NCI-H1417 treated with DMSO at 0.1 percent for 48 hours (cell line): ENCODE measurements at places on chromosomes 12 and 14.

DNA sequence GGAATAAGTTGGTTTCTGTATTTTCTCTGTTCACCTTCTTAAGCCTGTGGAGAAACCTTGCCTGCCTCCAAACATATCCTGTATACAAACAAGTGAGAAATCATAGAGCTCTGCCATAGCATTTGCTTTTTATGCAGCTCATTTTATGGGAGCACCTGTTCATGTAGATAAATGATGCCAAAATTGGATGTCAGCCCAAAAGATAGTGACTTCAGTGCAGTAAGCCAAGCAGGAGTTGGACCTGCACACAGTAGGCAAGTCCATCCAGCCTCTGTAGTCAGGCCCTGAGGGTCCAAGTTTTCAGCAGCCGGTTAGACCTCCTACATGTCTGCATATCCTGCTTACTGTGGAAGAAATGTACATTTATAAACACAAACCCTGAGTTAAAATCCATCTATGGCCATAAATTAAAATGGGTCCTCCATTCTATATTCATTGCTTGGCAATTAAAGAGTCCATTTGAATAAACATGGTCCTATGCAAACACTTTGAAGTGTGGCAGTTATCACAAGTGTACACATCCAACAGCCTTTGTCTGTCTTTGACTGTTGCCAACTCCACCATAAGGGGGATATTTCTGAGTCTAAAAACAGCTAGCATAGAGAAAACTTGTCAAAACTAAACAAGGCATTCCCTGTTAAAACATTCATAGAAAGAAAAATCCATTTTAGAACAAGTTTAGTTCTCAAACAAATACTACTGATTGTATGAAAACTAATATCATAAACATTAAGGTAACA lies 847.8 kb downstream of the RPS29 start:
- DNase-seq, result no peak

- no peak for DNase-seq
These were observed 58.3 kb downstream of the ATP2A2 start for GRCh38 chr12:110339184-110339952.

DNA sequence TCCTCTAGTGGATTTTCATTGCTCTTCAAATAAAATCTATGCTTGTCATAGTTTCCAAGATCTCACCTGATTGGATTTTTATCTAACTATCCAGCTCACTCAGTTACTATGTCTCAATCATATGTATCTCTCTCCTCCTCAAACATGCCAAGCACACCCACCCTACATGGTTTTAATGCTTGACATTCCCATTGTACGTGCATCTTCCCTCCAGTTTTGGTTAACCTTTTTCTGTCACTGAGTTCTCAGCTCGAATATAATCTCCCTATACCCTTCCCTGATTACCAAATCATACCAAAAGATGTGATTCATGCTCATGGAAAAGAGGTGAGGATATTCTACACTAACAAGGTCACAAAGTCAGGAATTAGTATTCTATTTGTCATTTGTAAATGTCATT lies 12.0 kb upstream of the PTPRQ start:
- DNase-seq, result no peak

GRCh38 chr14:51999084-51999483 lies 9.7 kb downstream of the RTRAF start:
- DNase-seq, result no peak
